ENCODE measurements at places on chromosomes 11 and 22.

DNA sequence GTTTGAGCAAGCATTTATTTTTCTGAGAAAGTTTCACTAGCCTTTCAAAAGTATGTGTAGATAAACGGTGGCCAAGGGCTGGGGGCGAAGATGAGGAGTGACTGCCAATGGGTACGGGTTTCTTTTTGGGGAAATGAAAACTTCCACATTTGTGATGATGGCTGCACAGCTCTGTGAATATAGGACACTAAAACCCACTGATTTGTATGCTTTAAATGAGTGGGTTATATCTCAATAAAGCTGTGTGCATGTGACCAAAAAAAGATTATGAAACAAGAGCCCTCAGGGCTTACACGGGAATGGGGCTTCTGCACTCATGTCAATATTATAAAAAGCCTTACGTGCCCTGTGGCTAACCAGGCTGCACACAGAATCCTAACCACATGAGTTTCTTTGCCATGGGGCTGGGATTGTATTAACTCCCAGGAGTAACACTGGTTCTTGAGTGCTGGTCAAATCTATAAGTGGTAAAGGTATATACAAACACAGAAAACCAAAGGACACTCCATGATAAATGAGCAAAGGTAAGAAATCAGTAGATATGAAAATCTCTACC is 31.3 kb downstream of the ABCC8 start:
- no peak for DNase-seq

- DNase-seq = no peak
Measured at GRCh38 chr11:64758330-64759079, 1.3 kb downstream of the PYGM start.

GRCh38 chr11:114058026-114058706 is 1.3 kb upstream of the ZBTB16 start:
- DNase-seq = no peak

DNA sequence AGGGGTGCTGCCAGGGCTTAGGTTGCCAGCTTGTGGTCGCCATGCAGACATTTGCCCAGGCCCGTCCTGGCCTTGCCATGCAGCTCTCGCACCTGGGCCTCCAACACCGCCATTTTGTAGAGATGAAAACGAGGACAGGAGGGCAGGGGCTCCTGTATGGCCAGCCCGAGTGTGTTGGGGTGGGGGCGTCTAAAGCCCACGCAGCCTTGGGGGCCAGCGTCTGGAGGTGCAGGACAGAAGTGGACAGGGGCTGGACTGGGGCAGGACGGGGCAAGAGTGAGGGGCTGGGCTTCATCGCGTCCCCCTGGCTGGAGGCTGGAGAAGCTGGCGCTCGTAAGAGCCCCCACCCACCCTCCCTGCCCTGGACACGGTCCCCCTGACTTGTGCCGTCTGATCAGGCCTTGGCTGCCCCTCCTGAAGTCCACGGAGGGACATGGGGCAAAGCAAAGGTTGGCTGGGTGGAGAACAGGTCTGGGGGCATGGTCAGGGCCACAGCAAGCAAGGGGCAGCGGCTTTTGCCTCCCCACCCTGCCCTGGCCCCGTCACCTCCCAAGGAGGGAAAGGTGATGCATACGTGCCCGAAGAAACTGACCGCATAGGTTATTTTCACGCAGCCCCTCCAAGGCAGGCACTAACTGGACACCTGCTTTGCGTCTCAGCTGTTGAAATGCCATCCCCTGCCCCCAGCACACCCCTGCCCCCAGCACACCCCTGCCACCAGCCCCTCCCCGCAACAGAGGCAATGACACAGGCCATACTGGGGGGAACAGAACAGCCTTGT is 815 bp downstream of the TNNT3 start:
- DNase-seq = no peak

DNA sequence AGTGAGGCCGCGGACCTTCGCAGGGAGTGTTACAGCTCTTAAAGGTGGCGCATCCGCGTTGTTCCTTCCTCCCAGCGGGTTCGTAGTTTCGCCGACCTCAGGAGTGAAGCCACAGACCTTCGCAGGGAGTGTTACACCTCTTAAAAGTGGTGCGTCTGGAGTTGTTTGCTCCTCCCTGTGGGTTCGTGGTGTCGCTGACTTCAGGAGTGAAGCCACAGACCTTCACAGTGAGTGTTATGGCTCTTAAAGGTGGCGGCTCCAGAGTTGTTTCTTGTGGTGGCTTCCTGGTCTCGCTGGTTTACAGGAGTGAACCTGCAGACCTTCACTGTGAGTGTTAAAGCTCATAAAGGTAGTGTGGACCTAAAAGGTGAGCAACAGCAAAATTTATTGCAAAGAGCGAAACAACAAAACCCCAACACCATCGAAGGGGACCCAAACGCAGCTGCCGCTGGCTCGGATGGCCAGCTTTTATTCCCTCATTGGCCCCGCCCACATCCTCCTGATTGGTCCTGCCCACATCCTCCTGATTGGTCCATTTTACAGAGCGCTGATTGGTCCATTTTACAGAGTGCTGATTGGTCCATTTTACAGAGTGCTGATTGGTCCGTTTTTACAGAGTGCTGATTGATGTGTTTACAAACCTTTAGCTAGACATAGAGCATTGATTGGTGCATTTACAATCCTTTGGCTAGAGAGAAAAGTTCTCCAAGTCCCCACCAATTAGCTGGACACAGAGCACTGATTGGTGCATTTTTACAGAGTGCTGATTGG is 1.2 kb upstream of the TMEM45B start:
- DNase-seq = peak; percentile 65

DNA sequence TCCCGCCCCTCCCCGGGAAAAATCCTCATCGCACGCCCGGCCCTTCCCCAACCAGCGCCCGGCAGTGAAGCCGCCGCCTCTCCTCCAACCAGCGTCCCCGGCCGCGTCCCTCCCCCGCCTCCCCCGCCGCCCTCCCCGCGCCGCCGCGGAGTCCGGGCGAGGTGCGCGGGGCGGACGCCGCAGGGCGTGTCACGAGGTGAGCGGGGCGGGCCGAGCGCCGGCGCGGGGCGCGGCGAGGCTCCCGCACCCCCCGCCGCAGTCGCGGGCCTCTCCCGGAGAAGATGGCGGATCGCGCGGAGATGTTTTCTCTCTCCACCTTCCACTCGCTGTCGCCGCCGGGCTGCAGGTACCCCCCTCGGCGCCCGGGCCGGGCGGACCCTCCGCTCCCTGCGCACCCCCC is at the start of gene MAPK8IP2:
MAPK8IP2 (plus strand) TSS at position 256 of the 400 bp plus-strand sequence; CDS start at position 282, 26 bp downstream.
- no peak for DNase-seq

DNA sequence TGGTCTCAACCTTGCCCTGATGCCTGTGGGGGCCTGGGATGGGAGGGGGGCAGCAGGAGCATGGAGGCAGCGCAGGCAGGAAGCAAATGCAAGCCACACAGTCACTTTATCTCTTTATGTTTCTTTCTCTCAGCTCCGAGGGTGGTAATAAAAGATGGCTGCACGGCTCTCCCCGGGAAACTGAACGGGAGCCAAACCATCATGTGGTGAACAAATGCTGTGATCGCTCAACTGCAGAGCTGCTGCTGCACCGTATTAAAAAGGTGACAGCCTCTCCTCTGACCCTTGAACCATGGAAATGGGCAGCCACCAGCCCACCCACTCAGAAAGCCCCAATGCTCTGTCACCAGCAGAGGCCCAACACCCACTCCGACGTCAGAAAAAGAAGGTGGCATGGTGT is 110.0 kb downstream of the TIMP3 start:
- no peak for DNase-seq

DNA sequence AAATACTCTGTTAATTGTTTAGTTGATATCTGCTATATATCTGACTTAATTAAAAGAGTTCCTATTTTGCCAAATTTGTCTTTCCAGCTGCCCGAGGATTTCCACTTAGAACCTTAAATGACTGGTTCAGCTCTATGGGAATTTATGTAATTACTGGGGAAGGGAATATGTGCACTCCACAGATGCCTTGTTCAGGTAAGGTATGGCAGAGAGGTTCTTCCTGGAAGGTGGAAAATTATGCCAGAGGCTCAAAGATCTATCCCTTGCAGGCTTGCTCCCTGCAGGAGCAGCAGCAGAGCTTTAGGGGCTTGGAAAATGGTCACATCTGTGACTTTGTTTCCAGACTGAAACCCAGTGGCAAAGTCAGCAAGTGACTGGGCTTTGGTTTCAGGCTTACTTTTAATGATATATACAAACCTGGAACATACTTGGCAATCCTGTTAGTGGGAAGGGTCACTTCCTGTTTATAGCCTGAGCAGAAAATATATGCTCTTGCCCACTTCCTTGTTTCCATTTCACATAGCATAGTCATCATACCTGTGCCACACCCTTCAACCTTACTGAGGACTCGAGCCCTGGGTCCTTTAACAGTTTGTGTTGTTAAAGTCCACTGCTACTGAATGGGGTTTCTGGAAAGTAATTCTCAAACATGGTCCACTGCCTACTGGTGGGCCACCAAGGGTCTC is 23.7 kb downstream of the WBP2NL start:
- DNase-seq = no peak

DNA sequence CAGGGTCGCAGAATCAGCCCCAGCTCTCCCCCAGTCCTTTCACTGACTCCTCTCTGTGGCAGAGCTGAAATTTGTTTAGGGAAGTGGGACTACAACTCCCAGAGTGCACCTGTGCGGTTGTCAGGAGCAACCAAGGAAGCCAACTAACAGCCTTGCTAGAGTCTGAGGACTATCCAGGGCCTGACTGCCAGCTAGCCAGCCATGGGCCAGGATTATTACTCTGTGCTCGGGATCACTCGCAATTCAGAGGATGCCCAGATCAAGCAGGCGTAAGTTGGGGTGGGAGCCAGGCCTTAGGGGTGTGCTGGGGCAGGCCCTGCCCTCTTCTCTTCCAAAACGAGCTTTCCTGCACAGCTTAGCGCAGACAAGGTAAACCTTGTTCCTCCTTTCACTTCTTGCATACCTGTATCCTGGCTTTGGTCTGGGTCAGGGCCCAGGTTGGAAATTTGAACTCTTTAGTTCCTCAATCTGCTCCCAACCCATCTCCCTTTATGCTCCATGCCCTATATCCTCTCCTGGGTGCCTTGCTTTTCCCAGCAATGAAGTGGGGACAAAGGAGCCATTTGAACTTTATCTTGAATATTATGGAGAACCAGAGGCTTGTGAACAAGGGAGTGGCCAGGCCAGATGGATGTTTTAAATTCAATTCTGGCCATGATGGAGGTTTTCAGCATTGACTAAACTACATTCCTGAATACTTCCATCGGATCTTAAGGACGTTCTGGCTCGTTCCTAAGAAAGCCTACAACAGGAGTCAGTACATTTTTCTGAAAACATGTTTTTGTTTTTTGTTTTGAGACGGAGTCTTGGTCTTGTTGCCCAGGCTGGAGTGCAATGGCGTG is at the start of gene DNAJB13:
DNAJB13 (plus strand) TSS at position 158 of the 842 bp plus-strand sequence; CDS start at position 202, 44 bp downstream.
- peak; percentile 16 for DNase-seq

DNA sequence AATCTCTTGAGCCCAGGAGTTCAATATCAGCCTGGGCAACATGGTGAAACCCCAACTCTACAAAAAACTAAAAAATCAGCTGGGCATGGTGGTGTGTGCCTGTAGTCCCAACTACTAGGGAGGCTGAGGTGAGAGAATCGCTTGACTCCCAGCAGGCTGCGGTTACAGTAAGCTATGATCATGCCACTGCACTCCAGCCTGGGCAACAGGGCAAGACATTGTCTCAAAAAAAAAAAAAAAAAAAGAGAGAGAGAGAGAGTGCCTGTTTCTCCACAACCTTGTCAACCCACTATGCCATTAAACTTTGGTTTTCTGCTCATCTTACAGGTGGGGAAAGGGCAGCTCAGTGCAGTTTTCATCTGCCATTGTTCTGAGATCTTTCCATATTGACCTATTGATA is 5.1 kb downstream of the FOLR3 start:
- DNase-seq = no peak

Measured in CD4-positive, alpha-beta T cell treated with Interferon gamma for 1 hour (primary cell).